Activated CD4-positive, alpha-beta T cell treated with anti-CD3 and anti-CD28 coated beads, Interleukin-2, amount 50 U/mL, for 4 hours (primary cell): ENCODE measurements at places on chromosomes 11 and 22.

GRCh38 chr22:33353502-33353901 is 295.3 kb upstream of the SYN3 start:
- no peak for DNase-seq

- no peak for DNase-seq
Observed at GRCh38 chr11:19326499-19326898, 85.8 kb upstream of the E2F8 start.

- no peak for DNase-seq
Observed at GRCh38 chr11:123457187-123457770, 27.2 kb downstream of the GRAMD1B start.

GRCh38 chr22:37701141-37701786 is 4.4 kb downstream of the TRIOBP start:
- DNase-seq: no peak

- no peak for DNase-seq
Observed at GRCh38 chr22:30089655-30089974, 9.4 kb downstream of the HORMAD2 start.

DNA sequence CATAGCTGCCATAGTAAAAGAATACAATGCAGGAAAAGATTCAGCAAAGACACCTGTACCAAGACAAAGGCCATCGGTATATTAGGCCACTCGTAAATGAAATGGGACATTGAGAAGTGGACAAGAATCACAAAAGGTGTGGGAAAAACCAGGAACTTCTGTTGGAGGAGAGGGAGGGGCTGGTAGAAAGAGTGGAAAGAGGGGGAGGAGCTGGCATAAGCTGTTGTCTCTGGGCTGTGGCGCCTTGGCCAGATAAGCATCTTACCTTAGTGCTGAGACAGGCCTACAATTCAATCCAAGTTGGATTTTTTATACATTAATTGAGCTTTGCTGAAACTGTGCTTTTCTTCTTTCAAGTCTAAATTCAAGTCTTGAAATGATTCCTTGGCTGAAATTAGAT is 37.1 kb downstream of the ZNF202 start:
- DNase-seq: no peak

- no peak for DNase-seq
Observed at GRCh38 chr11:125201525-125202141, 37.1 kb downstream of the PKNOX2 start.

DNA sequence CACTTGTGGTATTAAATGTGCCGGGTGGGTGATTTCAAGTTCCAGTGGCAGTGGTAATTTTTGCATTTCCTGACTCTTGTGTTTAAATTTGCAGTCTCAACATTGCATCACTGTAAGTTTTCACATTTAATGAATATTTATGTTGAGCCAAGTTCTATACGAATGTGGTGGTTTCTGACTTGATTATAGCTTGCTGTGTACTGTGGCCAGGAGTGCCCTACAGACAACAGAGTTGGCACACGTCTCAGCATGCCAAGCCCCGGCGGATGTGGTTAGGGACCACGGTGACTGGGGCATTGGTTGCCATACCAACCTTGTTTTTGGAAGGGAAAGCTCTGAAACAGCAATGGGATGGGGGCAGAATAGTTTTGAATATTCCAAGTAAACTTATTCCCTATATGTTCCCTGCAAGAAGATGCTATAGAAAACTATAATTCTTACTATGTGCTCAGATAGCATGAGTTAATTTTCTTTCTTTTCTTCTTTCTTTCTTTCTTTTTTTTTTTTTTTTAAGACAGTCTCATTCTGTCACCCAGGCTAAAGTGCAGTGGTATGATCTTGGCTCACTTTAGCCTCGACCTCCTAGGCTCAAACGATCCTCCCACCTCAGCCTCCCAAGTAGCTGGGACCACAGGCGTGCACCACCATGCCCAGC is 16.0 kb downstream of the ZNRF3 start:
- DNase-seq: no peak
